ENCODE measurements at places on chromosomes 3 and 15.

- peak; percentile 100 for DNase-seq
These were observed 6.5 kb upstream of the TM4SF18 start for GRCh38 chr3:149339931-149340309.

DNA sequence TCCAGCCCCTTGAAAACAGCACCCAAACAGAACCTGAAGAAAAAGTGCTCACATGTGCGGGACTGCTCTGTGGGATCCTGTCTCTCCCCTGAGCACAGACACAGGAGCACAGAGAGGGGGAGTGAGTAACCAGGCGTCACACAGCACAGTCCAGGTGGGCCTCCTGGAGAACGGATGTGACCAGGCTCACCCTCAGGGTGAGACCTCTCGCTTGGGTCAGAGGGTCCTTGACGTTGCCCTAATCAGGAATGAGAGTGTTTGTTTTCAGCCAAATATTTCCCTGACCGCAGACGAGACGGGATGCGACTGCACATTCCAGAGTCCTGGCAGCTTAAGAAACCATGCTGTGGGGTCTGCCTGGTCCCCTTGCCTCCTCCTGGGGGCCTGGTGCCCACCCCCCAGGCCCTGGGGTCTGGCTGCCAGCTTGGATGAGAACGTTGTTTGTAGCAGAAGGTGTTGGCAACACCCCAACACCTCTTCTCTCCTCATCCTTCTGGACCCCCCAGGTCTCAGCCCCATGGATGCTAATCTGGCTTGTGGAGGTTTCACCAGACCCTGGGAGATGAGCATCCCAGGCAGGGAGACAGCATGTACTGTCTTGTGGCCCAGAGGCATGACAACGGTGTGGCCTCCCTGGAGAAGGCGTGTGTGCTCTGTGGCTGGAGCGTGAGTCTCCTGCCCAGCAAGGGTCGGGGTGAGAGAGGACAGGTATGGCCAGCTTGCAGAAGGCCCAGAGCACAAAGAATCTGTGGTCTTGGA lies 42.1 kb upstream of the SLC6A6 start:
- no peak for DNase-seq

DNA sequence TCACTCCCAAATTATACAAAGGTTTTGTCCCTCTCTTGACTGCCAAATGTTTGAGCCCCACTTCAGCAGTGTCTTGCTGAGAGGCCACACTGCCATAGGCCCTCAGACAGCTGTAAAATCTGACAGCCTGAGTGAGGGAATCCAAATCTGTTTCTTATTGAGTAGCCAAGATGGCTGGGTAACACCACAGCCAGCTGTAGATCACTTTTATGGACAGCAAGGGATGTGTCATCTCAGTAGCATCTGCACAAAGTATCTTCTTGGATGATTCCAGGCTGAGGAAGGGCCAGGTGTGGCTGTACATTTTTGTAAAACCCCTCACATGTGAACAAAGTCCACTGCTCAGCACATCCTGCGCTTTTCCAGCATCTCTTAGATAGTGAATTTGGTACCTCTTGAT lies 237.0 kb upstream of the LRTM1 start:
- DNase-seq: no peak

GRCh38 chr15:92288755-92289154 lies 104.9 kb upstream of the ST8SIA2 start:
- DNase-seq: no peak

DNA sequence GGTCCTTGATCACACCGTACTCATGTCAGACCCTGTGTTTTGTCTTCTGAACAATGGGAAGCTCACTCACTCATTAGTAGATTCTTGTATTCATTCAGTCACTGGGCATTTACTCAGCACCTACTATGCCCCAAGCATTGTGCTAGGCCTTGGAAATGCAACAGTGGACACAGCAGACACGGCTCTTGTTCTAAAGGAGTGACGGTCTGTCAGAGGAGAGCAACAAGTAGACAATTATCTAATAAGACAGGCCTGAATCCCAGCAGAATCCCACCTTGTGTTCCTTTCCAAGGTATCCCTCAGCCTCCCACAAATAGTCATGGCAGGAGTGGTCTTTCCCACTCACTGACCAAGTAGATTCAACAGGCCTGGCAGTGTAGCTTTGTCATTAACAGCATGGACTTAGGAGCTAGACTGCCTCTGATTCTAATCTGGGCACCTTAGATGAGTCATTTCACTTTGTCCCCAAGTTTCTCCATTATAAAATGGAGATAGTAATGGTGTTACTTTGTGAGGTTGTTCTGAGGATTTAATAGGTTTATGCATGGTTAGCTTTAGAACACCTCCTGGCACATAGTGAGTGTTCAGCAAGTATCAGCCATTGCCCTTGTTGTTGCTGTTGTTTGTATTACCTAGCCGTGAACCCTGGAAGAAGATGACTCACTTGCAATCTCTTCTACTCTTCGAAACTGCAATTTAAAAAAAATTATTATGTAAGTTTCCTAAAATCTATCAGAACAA lies 69.1 kb downstream of the SSUH2 start:
- DNase-seq: no peak

- DNase-seq: no peak
These were observed 197.3 kb upstream of the HES1 start for GRCh38 chr3:193938613-193939012.

DNA sequence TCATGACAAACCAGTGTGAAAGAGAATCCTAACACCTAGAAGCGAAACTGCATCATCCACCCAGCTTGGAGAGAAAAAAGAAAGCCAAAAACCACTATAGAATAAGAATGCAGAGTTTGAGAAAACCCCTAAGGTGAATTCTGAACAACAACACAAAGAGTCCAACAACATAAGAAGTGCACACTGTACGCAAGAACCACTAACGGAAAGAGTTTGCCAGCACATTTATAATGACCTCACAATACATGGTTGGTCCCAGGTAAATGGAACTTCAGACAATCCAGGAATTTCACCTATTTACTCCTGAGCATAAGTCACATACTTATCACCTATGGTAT lies 128.3 kb upstream of the BHLHE40 start:
- no peak for DNase-seq

- DNase-seq: peak; percentile 78
These were observed 57.6 kb upstream of the SLC6A11 start for GRCh38 chr3:10758304-10759037.

- DNase-seq: no peak
These were observed 104.8 kb upstream of the OSTN start for GRCh38 chr3:191094057-191094845.

DNA sequence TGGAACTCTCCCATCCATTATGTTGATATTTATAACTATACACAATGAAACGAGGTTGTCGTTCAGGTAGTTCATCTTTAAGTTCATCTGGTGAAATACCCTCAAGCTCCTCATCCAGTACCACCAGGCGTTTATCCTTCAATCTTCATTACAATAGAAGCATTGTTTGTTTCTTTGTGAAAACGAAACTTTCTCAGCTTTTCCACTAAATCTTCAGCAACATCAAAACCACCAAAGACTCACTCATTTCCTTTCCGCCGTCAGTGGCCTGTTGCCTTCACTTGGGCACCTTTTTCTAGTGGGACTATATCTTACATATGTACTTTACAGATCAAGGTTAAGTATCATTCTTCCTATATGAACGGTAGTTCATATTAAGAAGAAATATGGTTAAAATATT lies 44.1 kb upstream of the TFG start:
- no peak for DNase-seq

- peak; percentile 62 for DNase-seq
These were observed 239.9 kb downstream of the CPNE4 start for GRCh38 chr3:131794766-131795388.

DNA sequence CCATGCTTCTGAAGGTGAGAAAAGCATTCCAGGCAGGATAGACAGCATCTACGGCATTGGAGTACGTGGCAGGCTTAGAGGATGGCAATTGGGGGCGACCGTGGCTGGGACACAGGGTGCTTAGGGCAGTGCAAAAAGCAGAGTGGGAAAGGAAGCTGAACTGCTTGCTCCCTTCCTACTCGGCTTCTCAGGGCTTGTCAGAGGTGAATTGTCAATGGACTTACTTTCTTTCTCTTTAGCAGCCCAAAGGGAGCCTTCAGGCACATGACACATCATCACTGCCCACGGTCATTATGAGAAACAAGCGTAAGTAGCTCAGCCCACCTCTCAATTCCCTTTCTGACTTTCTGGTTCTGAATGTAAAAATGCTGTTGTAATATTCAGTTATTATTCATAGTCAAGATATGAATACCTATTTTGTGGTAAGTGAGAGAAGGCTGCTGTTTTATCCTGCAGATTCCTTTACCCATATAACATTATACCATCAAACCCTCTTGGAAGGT lies 84.3 kb downstream of the KLHL25 start:
- no peak for DNase-seq

GRCh38 chr3:48661501-48662144 lies 1.1 kb downstream of the CELSR3 start:
- DNase-seq: no peak

DNA sequence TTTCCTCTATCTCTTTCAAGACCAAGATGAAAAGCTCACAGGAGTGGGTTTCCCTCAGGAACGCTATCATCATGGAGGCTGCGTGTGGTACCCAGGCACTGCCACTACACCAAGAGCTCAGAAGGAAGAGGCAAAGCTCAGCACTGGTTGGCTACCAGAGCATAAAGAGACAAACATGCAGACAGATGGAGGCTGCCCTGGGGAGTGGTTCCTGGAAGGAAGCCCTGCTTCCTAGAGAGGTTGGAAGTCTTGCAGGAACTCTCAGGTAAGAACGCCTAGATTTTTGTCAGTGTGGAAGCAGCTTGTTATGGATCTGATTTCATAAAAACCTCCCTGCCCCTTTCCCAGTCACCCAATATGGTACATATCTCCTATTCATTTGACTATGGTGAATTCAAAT lies 49.9 kb upstream of the ADCY5 start:
- no peak for DNase-seq

- DNase-seq: no peak
These were observed 29.8 kb upstream of the PRR23E start for GRCh38 chr3:127162947-127163645.

DNA sequence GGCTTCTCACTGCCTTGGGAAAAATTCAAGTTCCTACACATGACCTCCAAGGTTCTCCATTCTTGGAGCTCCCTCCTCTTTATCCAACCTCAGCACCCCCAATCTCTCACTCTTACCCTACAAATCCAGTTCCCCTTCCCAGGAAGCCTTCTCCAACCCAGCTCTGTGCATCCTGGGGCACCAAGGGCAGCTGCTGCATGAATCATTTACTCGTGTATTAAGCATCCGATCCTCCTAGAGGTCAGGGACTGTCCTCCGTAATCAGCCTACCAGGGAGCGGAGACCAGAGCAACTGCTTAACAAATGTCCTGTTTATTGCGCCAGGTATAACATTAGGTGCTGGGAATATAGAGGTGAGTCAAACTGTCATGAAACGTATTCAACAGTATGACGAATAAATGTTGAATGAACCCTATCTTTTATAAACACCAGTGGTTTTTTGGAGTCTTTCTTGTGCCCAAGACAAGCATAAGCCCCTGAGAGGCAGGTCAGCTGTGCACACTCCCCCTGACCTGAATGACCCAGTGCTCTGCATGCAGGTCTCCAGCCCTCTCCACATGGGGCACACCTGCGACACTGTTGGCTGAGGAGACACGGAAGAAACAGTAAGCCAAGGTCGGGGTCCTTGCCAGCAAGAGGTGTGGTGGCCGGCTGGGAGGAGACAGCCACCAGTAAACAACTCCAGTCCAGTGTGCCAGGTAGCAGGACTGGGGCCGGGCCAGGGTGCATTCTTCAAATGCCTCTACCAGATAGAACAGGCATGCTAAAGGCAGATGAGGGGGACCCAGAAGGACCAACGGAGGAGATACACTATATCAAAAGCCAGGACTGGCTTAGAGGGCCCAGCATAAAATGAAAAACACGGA lies 27.6 kb downstream of the ANP32A start:
- no peak for DNase-seq

- DNase-seq: no peak
These were observed 527.4 kb downstream of the SI start for GRCh38 chr3:164550857-164551256.

DNA sequence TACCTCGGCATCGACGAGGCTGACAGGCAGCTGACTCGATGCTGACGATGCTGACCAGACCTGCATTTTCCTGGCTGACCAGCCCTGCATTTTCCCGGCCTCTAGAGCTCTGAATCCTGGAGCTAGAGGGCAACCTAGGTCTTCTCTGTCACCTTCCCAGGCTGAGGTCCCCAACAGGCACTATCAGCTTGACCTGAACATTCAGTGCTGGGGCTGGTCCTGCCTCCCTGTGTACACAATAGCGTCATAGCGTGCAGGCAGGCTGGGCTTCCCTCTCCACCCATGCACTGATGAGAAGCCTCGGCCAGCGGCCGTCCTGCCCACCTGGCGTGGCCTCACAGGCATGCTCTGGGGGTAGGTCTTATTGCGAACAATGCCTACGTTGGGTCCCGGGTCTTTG lies 62.3 kb upstream of the SNRPA1 start:
- no peak for DNase-seq

- DNase-seq: no peak
These were observed 914.5 kb upstream of the EPHA6 start for GRCh38 chr3:95899911-95900310.

DNA sequence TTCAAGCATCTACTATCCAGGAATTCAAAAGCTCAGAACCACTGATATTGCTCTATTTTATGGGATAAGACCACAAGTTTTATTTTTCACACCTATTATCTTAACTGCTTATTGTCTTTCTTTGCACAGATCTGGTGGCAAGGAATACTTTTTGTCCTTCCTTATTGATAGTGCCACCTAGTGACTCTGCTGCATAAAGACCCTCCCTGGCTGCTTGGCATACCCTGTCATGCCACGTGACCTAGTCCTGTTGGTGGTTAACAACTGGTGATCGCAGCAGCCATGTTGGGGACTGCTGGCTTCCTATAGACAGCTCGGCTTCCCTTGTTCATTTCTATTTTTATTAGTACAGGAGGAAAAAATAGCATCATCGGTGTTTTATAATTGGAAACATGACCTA lies 236.3 kb downstream of the MEX3B start:
- peak; percentile 34 for DNase-seq

All from kidney capillary endothelial cell (primary cell).